Glomerular endothelial cell (primary cell): ENCODE measurements at places on chromosomes 12 and 14.

DNA sequence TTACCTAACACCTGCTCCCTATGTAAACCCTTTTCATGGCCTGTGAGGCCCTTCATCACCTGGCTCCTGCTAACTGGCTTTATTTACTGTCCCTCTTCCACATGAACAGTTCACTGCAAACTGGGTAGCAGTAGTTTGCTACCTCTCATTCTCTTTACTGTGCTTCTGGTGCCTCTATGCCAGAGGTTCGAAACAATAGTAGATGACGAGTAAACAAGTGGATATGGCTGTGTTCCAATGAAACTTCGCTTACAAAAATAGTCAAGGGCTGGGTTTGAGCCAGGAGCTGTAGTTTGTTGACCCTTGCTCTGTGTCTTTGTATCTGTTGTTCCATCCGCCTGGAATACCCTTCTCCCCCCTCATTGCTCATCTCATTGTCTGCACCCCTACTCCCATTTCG, 233.6 kb upstream of the RMST start:
- DNase-seq = no peak

DNA sequence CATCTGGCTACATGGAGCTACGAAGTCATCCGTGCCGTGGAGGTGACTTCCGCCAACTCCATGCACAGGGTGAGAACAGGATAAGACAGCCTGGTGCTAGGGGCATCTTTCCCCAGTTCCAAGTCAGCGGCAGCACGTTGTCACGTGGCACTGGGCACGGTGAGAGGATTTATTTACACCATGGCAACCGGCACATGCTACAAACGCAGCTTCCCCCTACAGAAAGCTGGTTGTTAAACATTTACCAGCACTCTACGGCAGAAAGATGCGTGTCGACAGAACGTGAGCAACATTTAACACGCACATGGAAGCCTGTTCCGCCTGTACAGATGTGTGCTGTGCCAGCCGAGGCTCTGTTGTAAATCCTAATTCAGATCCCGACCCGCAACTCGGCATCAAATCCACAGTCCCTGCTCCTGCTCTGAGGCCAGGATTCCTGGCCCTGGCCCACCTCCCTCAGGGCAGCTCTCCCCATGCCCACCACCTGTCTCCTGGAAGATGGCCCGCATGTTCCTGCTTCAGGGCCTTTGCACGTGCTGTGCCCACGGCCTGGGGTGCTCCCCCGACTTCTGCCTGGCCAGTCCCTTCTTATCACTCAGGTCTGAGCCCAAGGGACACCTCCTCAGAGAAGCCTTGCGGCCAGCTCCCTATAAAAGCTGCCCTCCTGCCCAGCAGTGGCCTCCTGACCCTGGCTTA, 114.1 kb downstream of the RFLNA start:
- no peak for DNase-seq

- DNase-seq = no peak
These were observed 107.5 kb upstream of the PARP11 start for GRCh38 chr12:3980504-3981272.

- no peak for DNase-seq
These were observed 82.7 kb upstream of the ESRRB start for GRCh38 chr14:76293221-76293620.

GRCh38 chr12:49961111-49961922, at the start of gene AQP5:
AQP5 (plus strand) TSS chr12:49961872; CDS start chr12:49962018, 146 bp downstream.
- no peak for DNase-seq
